ENCODE measurements at places on chromosomes 2 and 18.

DNA sequence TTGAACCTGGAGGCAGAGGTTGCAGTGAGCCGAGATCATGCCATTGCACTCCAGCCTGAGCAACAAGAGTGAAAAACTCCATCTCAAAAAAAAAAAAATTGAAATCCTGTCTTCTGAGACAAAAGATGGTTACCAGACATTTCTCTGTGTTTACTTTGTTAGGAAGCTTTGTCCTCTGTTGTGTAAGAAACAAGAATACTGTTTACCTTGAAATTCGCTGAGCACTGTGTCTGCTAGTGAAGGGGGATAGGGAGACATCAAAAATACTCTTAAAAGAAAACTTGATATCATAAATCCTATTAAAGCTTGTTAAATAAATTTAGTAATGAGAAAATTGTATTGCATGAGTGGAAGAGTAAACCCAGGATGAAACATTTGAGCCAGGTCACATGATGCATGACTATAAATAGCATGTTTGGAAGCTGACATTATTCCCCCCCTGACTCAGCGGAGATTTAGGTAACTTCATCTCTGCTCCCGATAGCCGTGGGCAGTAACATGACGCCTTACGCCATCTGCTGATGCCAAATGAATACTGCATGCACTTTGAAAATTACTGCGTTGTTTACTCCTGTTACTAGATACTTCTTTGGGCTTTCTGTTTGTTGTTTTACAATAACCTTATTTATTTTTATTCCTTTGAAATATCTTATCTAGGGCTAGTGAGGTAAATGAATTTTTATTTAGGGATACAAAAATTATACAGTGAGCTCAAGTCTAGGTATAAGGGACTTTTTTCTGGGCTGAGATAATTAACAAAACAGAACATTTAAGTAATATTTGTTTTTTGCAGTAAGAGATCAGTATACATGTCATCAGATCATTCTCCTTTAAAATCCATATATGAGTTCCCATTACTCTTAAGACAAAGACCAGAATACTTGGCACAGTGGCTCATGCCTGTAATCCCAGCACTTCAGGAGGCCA lies 134.9 kb downstream of the MAP3K20 start:
- peak; percentile 77 for DNase-seq

GRCh38 chr18:27564066-27564465 lies 379.0 kb upstream of the CHST9 start:
- DNase-seq = no peak

DNA sequence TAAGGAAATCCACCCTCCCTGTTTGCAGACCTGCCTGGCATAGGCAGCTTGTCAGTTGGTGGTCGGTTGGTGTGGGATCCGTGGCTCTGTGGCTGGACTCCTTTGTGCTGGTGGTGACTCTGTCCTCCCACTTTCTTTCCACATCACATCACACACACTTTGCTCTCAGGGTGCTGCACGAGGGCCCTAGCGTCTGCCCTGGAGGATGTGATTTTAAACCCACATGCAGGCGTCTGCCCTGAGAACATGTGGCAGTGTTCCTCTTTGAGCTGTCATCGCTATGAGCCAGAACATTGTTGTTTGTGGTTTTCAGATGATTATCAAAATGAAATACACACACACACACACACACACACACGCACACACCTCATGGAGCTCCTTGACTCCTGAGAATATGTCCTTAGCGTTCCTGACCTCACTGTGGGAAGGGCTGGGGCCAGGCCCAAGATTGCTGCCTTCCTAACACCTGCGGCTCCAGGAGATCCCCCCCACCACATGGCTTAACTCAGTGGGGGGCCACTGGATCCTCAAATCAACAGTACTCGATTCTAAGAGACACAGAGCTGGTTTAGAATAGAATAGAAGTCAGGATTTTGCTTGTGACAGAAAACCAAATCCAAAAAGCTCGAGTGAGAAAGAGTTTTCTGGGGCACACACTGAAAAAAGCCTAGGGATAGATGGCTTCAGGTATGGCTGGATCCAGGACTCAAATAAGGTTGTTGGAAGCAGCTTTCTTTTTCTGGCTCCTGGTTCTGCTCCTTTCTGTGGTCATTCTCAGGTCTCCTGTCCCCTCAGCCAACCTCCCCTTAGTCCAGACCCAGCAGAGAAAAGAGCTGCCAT lies 54.8 kb downstream of the RTP5 start:
- peak; percentile 70 for DNase-seq

DNA sequence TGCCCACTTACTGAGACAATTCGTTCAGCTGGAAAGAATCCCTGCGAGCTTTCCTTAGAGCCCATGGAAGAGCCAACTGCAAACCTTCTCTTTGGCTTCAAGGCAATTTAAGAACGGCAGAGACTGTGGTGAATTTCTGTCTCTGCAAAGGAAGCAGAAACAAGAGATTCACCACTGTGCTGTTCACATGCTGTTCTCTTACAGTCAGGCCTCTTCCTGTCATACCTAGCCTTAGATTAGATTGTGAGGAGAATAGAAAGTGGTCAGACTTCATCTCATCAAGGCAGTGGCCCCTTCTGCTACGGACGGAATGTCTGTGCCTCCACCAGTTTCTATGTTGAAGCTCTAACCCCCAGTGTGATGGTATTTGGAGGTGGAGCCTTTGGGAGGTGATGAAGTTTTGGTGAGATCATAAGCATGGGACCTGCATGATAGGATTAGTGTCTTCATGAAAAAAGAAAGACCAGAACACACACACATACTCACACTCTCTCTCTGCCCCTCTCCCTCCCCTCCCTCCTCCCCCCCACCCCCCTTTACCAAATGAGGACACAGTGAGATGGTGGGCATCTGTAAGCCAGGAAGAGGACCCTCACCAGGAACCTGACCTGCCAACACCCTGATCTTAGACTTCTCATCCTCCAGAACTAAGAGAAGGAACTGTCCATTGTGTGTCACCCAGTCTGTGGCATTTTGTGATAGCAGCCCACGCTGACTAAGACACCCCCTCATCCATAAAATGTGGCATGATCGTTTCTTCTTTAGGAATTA lies 45.6 kb upstream of the NRP2 start:
- DNase-seq = no peak

GRCh38 chr2:108324531-108325255 lies 36.0 kb downstream of the SULT1C2 start:
- DNase-seq = no peak

- DNase-seq = no peak
Observed at GRCh38 chr2:28755421-28755820, 3.8 kb downstream of the PPP1CB start.

Measured in common myeloid progenitor, CD34-positive (primary cell).